CD4-positive, alpha-beta T cell treated with Interleukin-1 beta for 1 hour (primary cell): ENCODE measurements at places on chromosomes 7 and 10.
A peak's percentile ranks its signal among the peaks of the same experiment; 100 is the strongest.

- peak; percentile 97 for DNase-seq
These were observed 38.2 kb downstream of the PRSS2 start for GRCh38 chr7:142808802-142809583.

- DNase-seq, result no peak
These were observed 244.1 kb upstream of the SEMA3C start for GRCh38 chr7:81162771-81163525.

GRCh38 chr10:96831200-96831866 is 765 bp upstream of the LCOR start:
- DNase-seq, result no peak

GRCh38 chr10:89668386-89669071 is 23.5 kb upstream of the PANK1 start:
- no peak for DNase-seq

DNA sequence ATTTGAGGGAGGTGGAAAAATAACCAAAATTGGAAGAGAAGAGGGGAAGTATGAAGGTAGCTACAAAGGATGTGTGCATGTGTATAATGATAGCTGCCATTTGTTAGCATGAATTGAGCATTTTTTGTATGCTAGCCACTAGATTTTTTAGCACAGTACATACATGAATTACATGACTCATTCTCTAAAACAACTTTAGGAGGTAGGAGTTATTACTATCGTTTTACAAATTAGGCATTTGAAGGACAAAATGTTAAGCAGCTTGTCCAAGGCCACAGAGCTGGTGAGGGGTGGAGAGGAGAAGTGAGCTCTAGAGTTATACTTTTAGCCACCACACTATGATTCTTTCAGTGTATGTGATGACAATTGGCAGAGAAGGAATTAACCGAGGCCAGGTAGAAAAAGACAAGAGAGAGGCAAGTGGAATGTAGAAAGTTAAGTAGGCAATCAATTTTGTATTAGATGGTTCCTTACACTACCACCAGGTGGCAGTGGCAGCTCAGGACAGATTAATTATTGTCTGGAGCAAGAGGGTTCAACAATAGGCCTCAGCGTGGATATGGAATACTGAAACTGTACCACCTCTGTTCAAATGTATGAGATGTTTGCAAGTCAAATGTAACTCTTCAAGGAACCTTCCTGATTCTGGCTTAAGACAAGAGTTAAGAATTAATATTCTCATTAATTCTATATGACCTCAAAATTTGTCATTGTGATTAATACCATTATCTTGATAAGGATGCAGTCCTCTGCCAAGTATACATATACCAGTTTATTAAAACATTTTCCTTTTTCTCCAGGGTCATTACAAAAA is 128.0 kb downstream of the MBL2 start:
- DNase-seq, result no peak

GRCh38 chr7:70793821-70794220 is 338.1 kb upstream of the GALNT17 start:
- DNase-seq, result no peak

- no peak for DNase-seq
These were observed 178.8 kb upstream of the ITGB1 start for GRCh38 chr10:33136781-33137180.

DNA sequence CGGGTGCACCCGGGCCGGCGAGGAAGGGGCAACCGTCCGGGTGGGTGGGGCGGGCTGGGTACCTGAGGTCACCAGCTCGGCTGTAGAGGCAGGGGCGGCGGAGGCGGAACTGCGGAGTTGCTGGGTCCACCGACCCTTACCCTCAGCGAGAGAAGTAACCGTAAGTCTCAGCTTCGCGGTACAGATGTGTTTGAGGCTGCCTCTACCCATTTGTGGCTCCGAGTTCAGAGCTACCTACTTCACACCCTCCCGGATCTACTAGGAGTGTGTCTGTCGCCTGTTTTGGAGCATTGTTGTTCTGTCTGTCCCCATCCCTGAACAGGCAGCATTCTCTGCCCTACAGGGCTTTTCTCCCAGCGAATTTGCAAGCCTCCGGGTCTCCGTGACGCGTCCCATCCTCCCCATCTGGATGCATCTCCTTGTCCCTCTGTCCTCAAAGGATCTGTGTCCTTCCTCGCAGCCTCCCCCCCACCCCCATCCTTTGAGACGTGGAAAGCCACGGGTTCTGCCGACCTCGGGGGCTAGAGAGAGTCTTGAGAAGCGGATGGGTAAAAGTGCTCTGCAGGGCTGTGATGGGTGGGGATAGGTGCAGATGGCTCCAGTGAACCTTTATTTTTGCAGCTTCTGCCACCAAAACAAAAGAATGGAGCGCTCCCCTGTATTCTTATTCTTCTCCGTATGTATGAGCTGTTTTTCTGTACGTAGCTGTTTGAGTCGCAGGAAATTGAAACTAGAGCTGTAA is 757 bp downstream of the ANKIB1 start:
- DNase-seq, result peak; percentile 19

DNA sequence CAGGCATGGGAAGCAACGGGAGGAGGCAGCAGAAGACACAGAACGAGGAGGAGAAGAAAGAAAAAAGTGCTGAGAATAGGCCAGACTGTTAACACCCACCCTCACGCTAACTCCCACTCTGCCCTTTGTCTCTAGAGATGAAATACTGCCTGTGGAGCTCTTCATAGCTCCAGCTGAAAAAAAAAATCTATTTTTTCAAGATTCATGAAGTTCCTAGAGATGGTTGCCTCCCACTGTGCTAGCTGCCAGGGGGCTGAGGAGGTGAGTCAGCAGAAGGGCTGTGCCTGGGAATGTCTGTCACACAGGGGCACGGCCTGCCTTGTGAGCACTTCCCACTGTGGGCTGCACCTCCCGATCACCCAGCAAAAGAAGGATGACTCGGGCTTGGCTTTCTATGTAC is 144.5 kb downstream of the RNF216 start:
- no peak for DNase-seq

- DNase-seq, result no peak
These were observed 23.6 kb downstream of the EEPD1 start for GRCh38 chr7:36176697-36177096.

DNA sequence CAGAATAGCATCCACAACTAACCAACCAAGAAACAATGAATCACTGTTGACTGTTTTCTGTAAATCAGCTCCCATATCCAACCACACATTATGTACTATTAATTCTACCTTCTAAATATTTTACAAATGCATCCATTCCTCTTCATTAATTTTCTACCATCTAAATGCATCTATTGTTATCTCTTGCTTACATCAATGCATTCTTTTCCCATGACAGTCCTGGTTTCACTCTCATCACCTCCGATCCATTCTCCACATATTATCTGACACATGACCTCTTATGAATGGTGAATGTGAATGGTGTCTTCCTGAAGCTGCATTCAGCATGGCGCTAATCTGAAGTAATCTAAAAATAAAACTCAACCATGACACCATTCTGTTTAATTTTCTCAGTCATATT is 153.8 kb upstream of the CALCR start:
- no peak for DNase-seq

DNA sequence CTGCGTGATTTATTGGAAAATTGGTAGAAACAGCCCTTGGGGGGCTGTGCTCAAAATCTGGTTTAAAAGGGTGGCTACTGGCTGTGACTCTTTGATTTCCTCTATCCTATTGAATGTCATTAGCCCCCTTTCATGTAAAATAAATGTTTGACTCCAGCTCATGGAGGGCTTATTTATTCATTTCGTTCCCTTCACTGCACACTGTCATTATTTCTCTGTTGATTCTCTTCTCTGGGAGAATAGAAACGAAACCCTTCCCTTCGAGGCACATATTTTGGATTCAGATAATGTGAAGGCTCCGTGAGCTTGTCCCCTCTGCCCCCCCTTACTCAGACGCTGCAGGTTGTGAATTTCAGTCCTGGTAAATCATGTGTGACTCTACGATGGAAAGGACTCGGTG is 203.9 kb upstream of the GPR26 start:
- DNase-seq, result no peak

DNA sequence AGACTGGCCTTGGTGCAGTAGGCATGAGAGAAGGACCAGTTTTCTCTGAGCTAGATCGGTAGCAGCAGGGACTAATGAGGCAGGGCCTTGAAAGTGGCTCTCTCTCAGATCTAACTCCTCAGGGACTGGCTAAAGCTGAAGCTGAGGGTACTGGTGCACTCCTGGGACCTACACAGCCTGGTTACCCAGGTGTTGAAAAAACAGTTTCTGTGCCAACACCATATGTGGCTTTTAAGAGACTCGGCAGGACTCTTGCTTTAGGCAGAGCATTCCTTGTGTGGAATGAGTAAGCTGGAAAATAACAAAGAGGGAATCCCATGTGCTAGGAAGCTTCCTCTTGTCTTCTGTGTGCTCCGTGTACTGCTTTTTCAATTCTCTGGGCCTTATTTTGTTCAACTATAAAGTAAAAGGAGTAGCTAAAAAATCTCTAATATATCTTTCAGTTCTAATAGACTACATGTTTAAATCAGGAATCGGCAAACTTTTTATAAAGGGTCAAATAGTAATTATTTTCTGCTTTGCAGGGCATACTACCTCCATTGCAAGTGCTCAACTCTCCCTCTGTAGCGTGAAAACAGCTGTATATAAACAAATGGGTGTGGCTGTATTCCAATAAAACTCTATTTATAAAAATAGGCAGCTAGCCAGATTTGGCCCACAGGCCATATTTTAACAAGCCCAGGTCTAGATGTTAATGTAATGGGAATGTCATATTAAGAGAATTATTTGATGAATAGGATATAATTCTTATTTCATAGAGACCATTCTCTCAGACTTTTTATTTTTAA is 186.1 kb upstream of the KAT6B start:
- DNase-seq, result no peak

DNA sequence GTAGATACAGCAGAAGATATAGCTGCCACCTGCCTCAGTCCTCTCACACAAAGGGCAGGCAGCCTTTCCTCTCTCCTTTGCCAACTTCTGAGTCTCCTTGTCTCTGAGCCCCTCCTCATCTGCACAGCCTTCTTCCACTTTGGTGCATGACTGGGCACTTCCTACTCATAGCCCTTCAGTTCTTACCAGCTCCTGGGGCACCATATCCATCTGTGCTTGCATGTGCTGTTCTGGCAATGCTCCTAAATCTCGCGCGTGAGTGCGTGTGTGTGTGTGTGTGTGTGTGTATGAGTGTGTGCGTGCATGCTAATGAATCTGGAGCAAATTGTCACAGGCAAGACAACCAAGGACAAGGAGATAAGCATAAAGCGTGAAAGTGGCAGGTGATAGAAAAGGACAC is 1271.6 kb upstream of the SORCS1 start:
- no peak for DNase-seq

DNA sequence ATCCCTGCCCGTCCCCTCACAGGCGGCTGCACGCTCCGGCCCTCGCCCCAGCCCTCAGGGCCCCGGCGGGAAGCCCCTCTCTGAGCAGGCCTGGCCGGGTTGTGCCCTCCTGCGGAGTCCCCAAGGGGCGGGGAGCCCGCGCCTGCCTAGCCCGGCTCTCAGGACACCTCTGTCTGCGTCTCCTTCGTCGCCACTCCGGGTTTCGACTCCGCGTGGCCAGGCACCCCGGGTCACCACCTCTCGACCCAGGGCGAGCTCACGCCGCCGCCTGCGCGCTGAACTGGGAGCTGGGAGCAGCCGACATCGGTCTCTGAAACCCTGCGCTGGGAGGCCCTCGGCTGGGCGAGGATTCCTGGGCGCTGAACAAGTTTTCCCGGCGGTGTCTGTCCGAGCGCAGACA is 6.2 kb upstream of the OGDHL start:
- no peak for DNase-seq

- no peak for DNase-seq
These were observed 35.0 kb downstream of the RAMP3 start for GRCh38 chr7:45192621-45193041.

GRCh38 chr7:30389791-30390190 is 88.8 kb downstream of the NOD1 start:
- DNase-seq, result no peak

DNA sequence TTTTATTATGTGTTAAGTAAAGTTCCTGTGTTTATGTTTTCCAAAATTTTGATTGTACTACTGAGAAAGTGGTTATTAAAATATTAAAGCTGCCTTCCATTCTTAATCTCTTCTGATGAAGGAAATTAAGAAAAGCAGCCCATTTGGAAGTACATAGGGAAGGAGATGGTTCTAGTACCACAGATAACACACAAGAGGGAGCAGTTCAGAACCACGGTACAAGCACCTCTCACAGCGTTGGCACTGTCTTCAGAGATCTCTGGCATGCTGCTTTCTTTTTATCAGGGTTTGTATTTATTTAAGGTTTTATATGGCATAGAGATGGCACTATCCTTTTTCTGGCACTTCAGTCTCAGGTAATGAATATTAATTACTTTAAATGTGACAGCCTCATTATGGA is 111.6 kb downstream of the PHTF2 start:
- DNase-seq, result no peak

DNA sequence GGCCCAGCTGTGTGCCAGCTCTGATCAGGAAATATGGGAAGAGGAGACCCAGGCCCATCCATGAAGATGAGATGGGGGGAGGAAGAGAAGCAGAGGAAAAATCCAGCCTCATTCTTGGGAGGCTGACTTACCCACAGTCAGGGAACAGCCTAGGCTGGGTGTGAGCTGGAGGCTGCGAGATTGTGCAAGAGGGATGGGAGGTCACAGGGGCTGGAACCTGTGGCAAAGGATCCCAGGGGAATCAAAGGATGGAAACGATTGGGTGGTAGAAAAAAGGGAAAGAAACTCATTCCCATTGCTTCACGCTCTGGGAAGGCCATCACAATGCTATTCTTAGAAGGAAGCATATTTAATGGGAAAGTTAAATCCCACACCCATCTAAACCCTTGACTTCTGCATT is 26.7 kb upstream of the CRHR2 start:
- DNase-seq, result no peak

- no peak for DNase-seq
These were observed 361.1 kb downstream of the GLRX3 start for GRCh38 chr10:130497056-130498010.

GRCh38 chr10:72334825-72335393 is 19.8 kb downstream of the DNAJB12 start:
- peak; percentile 87 for DNase-seq

DNA sequence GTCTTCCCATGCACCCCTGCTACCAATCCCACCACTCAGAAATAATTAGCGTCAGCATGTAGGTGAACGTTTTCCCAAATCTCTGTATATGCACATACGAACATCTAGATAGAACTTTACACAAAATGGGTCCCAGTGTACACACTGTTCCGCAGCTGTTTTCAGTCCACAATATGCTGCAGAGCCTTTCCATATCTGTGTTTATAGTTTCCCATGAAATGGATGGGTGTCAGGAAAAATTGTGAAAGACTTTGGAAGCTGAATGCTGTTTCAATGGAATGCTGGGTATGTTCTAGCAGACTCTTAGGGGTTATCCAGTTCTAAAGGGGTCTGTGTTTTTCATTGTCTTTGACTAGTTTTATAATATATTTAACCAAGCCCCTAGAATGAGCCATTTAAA is 13.8 kb downstream of the GRK5 start:
- no peak for DNase-seq

DNA sequence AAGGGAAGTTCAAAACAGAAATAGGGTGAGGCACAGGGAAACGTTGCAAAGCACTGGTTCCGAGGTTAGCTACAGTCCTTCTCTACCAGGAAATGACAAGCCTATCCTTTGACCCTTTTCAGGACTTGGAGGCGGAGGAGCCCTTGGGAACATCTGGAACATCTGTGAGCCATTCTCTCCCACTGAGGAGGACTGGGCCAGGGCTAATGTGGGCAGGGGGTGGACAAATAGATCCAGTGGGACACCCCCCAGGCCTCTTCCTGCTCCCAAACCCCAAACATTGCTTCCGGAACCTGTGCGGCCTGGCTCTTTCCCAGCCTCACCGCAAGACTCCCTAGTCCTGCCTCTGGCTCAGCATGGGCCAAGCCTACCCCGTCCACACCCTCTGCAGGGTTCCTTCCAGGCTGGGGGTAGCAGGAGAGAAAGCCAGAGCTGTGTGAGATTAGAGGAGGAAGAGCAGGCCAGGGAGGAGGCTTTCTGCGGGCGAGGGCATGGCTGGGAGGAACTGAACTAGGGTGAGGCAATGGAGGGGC is 36.5 kb downstream of the GHRHR start:
- DNase-seq, result no peak
